DMS79 (cell line): ENCODE measurements at places on chromosomes 7 and 10.

DNA sequence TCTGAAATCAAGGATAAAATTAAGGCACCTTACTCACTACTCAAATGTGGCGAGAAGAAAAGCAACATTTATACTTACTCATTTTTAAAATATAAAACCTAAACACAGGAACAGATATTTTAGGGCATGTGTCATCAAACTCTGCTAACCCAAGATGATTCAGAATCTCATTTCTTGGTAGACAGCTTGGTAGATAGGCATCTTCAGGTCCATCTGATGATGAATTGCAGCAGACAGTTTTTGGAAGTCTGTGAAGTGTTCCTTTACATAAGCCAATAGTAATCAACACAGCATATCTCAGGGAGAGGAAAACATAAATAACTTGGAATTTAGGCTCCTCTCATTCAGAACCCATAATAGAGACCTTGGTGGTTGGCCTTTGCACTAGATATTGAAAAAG lies 3.4 kb downstream of the HIPK2 start:
- no peak for DNase-seq

DNA sequence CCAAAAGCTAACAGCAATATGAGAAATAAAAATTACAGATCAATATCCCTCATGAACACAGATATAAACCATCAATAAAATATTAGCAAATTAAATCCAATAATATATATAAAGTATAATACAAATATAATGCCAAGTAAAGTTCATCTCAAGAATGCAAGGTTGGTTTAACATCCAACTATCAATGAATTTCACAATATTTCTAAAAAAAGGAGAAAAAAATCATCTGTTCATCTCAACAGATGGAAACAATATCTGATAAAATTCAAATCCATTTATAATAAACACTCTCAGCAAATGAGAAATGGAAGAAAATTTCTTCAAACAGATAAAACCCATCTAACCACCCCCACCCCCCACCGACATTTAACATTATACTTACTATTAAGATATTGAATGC lies 86.9 kb downstream of the SIRT1 start:
- no peak for DNase-seq

DNA sequence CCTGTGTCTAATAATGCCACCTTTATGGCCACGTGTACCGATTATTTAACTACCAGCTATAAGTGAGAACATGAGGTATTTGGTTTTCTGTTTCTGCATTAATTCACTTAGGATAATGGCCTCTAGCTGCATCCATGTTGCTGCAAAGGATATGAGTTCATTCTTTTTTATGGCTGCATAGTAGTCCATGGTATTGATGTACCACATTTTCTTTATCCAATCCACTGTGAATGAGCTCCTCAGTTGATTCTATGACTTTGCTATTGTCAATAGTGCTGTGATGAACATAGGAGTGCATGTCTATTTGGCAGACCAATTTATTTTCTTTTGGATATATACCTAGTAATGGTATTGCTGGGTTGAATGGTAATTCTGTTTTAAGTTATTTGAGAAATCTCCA lies 96.4 kb downstream of the SLC25A40 start:
- DNase-seq: no peak

GRCh38 chr7:5429253-5429856 lies 5.7 kb upstream of the TNRC18 start:
- peak; percentile 49 for DNase-seq

DNA sequence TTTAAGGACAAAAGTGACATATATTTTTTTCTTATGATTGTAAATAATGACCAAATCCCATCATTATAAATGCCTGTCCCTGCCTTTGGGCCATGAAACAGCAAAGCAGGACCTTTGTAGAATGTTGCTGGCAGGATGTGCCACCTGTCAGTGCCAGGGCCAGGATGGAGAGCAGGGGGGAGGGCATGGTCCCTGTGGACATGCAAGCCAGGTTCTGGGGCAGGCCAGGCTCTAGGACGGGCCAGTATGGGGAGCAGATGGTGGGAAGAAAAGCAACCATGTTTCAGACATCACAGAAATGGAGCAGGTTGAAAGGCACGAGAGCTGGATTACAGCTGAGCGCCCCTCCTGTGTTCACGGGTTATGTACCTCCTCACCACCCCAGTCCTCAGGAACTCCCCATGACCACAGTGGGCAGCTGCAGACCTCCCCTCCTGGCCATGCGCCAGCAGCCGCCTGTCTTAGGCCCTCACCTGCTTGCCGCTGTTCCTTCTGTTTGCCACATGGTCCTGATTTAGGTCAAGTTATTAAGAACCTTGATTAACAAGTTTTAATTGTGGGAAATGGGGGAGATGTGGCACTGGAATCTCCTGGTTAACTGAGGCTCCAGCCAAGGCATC lies 210.4 kb downstream of the PAXIP1 start:
- no peak for DNase-seq

DNA sequence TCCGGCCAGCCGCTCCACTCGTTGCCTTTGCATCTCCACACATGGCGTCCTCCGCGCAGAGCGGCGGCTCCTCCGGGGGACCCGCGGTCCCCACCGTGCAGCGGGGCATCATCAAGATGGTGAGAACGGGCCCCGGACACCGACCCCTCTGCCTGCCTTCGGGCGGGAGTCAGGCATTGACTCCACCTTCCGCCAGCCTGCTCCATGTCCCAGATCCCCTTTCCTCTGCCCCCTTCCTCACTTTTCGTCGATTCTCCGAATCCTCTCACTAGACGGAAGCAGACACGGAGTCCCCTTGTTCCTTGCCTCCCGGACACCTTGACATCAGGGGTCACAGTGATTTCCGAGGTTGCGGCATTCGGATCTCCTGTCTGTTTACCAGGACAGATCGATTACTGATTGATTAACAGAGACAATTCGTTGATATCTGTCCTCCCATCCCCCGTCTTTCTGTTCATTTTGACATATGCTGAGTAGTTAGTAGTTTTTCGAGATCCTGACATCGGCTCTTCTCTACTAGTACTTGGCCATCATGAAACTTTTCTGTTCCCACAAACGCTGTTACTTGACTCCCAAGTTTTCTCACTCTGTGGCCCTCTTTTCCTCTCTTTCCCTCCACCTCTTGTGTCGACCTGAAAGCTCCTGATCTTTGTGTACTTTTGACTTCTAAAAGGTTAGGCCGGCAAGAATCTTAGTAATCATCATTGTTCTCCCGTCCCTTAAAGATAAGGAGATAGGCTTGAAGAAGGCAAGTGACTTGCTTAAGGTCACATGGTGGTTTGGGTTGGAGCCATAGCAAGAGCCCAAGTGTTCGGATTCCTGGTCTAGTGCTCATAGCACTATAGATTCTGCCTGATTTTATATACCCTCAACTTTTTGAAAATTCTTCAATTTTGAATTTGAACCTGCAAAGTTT lies 597 bp downstream of the SND1 start:
- DNase-seq: no peak

- no peak for DNase-seq
Observed at GRCh38 chr10:115092555-115093285, 445 bp upstream of the ATRNL1 start.

DNA sequence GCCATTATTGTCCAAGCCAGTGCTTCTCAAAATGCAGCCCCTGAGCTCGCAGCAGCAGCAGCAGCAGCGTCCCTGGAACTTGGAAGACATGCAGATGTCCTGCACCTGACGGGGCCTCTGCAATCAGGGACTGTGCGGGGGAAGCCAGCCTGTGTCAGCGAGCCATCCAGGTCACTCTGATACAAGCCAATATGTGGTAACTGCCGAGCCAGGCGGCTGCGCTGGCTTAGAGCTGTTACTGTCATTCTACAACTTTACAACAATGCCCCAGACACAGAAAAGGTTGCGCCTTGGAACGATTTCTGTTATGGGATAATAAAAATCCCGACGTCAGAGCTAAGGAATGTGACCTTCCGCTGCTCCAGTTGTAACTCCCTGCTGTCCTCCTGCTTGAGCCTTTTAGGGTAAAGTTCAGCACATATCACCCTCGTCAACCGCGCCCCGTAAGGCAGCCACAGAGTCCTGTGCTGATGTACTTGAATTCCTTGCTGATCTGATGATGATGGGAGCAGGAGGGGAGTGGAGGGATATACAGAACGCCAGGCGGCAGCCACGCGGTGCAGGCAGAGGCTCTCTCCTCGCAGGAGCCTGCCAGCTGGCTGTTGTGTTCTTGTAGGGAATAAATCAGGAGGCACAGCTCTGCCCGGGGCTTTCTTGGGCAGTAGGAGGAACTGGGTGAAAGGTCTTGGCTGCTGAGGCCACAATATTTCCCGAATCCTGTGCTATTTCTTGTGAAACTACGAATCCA lies 20.0 kb upstream of the CRYGN start:
- no peak for DNase-seq

- DNase-seq: no peak
Observed at GRCh38 chr10:21205328-21205727, 308.2 kb upstream of the NEBL start.

DNA sequence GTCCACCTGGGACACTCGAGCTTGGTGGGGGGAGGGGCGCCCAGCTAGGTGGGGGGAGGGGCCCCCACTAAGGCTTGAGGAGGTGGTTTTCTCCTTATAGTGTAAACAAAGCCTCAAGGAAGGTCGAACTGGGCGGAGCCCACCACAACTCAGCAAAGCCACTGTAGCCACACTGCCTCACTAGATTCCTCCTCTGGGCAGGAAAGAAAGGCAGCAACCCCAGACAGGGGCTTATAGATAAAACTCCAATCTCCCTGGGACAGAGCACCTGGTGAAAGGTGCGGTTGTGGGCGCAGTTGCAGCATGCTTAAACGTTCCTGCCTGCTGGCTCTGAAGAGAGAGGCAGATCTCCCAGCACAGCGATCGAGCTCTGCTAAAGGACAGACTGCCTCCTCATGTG lies 133.1 kb downstream of the SNX13 start:
- no peak for DNase-seq

DNA sequence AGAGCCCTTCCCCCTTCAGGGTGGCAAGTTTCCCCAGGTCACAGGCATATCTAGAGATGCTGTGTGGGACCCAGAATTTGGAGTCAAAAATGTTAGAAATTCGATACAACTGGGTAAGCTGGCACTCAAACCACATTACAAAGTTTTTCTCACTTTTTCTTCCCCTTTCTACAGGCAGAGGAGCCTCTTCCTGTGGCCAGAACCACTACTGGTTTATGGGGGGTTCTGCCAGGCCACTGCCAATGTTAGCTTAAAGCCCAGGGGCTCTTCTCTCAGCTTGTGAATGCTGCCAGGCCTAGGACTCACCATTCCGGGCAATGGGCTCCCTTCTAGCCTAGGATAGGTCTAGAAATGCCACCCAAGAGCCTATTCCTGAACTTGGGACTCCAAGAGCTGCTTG lies 617.9 kb upstream of the PHF14 start:
- no peak for DNase-seq

- DNase-seq: no peak
Observed at GRCh38 chr7:74138945-74139843, 35.0 kb upstream of the EIF4H start.

- DNase-seq: no peak
Observed at GRCh38 chr10:63667596-63668480, 146.6 kb downstream of the REEP3 start.

- DNase-seq: no peak
Observed at GRCh38 chr7:38902449-38902848, 6.5 kb downstream of the VPS41 start.

GRCh38 chr7:65235586-65235985 lies 138.1 kb upstream of the ZNF92 start:
- no peak for DNase-seq

DNA sequence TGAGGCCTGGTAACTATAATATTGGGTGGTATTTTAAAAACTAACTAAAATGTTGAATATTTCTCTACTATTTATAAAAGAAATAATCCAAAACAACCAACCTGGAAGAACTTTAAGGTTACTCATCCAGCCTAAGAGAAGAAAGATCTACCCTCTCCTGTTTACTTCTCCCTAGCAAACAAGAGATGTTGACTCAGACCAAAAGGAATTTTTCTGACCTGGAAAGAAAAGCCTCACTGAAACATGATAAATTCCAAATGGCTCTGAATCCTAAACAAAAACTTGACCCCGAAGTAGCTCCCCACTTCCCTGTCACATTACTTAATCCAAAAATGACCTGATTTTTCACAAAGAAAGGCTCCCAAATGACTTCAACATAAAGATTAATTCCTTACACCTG lies 101.2 kb downstream of the PARD3 start:
- DNase-seq: no peak
